ENCODE measurements at places on chromosomes 11 and 22.

GRCh38 chr22:38032681-38033521 lies 24.3 kb upstream of the PICK1 start:
- H3K4me1 ChIP-seq, result no peaks in the 10 kb centered on the region
- peaks cover 6% of the 10 kb centered on the region for H3K27me3 ChIP-seq
- H3K4me3 ChIP-seq, result no peak overlapping the region

GRCh38 chr11:27412192-27412691 lies 49.2 kb upstream of the CCDC34 start:
- H3K4me3 ChIP-seq, result no peak overlapping the region
- no peaks in the 10 kb centered on the region for H3K4me1 ChIP-seq
- H3K36me3 ChIP-seq, result no peaks in the 10 kb centered on the region
- no peak overlapping the region for H3K27ac ChIP-seq

DNA sequence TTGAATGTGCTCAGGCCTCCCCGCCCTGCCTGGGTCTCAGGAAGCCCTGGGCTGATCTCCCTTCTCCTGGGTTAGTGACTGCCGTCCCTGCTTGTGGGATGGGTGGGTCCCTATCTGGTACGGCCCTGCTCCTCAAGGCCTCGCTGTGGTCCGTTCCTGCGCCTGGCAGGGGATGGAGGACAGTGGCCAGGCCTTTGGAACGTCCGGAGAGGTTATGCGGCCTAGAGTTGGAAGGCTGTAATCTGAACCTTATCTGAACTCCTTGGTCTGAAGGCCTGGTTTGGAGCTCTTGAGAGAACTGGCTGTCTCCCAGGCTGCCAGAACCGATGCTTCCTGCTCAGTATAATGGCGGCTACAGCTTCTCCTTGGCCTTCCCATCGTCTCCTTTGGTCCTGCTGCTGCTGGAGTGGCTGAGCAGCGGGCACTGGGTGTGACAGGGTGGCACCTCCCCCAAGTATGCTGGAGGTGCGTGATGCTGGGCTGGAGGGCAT lies 72.8 kb downstream of the FLI1 start:
- H3K4me1 ChIP-seq, result peaks cover 26% of the 10 kb centered on the region
- H3K36me3 ChIP-seq, result peaks cover 76% of the 10 kb centered on the region
- H3K4me3 ChIP-seq, result no peak overlapping the region
- no peak for DNase-seq
- no peaks in the 10 kb centered on the region for H3K27me3 ChIP-seq

DNA sequence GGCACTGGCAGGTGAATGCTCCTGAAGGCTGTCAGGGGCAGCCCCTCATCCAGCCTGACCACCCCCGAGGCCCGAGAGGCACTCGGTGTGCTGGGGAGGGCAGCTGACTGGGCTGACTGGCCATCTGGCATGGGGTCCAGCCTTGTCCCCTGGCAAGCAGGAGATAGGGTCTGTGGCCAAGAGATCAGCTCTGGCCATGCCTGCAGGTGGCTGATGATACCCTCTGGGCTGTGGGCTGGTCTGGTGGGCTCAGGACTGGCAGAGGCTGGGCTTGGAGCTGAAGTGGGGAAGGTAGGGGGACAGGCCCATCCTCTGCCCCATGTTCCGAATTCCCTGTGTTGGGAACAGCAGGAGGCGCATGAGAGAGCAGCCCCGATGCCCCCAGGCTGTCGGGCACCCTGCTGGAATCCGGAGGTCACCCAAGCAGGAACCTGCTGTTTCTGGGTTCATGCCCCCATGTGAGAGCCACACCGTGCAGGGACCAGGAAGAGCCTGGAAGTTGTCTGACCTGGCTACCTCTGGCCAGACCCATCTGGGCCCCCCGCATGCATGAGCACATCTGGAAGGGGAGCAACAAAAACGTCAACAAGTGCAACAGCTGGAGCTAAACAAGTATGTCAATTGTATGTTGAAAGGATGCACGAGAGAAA lies 527.0 kb downstream of the TBC1D22A start:
- no peaks in the 10 kb centered on the region for H3K4me1 ChIP-seq
- H3K4me3 ChIP-seq, result no peak overlapping the region
- DNase-seq, result no peak
- H3K36me3 ChIP-seq, result no peaks in the 10 kb centered on the region

- H3K27ac ChIP-seq, result no peak overlapping the region
- no peak overlapping the region for H3K4me3 ChIP-seq
- no peak for DNase-seq
- peaks cover 5% of the 10 kb centered on the region for H3K27me3 ChIP-seq
- no peaks in the 10 kb centered on the region for H3K36me3 ChIP-seq
- H3K4me1 ChIP-seq, result peaks cover 4% of the 10 kb centered on the region
Observed at GRCh38 chr11:58003591-58003990, 20.1 kb upstream of the OR9Q1 start.

- no peaks in the 10 kb centered on the region for H3K36me3 ChIP-seq
- no peaks in the 10 kb centered on the region for H3K27me3 ChIP-seq
- DNase-seq, result no peak
- no peak overlapping the region for H3K27ac ChIP-seq
- H3K4me1 ChIP-seq, result peaks cover 6% of the 10 kb centered on the region
Observed at GRCh38 chr11:1508491-1508891, 21.9 kb upstream of the MOB2 start.

DNA sequence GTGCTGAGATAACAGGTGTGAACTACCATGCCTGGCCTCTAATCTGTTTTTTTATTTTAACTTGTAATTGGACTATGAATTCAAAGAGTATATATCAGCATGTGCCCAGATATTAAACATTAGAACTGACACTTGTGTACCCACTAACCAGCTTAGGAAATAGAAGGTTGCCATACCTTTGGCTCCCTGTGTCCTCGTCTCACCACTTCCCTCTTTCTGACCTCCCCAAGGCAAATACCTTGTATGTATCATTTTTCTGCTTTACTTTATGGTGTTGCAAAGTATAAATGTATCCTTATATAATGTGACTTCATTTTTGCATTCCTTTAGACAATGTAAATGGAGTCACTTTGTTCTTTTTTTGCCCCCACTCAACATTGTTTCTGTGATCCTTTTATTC lies 9.1 kb downstream of the PPP6R3 start:
- no peak overlapping the region for H3K27ac ChIP-seq
- H3K36me3 ChIP-seq, result peaks cover 48% of the 10 kb centered on the region
- DNase-seq, result no peak
- H3K4me1 ChIP-seq, result peaks cover 85% of the 10 kb centered on the region
- H3K27me3 ChIP-seq, result no peaks in the 10 kb centered on the region

- no peak for DNase-seq
- no peak overlapping the region for H3K4me3 ChIP-seq
- H3K27ac ChIP-seq, result no peak overlapping the region
- H3K36me3 ChIP-seq, result no peaks in the 10 kb centered on the region
Observed at GRCh38 chr11:63521896-63522295, 14.7 kb upstream of the PLAAT4 start.

GRCh38 chr11:2535673-2536439 lies 91.0 kb downstream of the KCNQ1 start:
- peaks cover 5% of the 10 kb centered on the region for H3K27me3 ChIP-seq
- H3K4me1 ChIP-seq, result peaks cover 14% of the 10 kb centered on the region
- no peak overlapping the region for H3K27ac ChIP-seq
- H3K4me3 ChIP-seq, result no peak overlapping the region
- peak; percentile 15 for DNase-seq

DNA sequence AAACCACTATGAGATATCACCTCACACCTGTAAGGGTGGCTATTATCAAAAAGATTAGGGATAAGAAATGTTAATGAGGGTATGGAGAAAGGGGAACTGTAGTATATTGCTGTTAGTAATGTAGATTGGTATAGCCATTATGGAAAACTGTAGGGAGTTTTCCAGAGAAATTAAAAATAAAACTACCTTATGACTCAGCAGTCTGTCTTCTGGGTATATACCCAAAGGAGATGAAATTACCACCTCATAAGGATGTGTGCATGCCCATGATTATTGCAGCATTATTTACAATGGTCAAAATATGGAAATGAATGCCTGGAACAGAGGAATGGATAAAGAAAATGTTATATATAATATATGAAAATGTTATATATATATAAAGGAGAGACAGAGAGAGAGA lies 303.8 kb downstream of the METTL15 start:
- H3K36me3 ChIP-seq, result no peaks in the 10 kb centered on the region
- DNase-seq, result no peak
- no peak overlapping the region for H3K27ac ChIP-seq

DNA sequence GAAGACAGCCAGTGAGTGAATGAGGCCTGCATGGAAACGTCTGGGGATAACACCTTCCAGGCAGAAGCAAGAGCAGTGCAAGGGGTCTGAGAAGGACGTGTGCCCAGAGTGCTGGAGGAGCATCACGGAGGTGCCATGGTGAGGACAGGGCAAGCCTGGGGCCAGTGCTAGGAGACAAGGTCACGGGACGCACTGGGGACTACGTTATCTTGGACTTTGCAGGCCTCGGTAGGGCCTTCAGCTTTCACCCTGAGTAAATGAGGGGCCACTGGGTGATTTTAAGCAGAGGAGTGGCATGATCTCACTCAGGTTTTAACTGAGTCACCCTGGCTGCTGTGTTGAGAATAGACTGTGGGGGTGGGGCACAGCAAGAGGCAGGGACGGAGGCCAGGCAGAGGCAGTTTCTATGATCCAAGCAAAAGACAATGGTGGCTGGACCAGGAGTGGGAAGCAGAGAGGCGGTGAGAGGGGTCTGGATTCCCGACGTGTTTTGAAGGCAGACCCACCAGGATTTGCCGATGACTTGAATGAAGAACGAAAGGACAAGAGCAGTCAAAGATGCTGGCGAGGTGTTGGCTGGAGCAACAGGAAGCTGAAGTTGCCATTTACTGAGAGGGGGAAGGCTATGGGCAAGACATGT lies 102.7 kb upstream of the PARVA start:
- H3K36me3 ChIP-seq, result no peaks in the 10 kb centered on the region
- H3K27ac ChIP-seq, result no peak overlapping the region
- H3K27me3 ChIP-seq, result no peaks in the 10 kb centered on the region
- H3K4me1 ChIP-seq, result no peaks in the 10 kb centered on the region

DNA sequence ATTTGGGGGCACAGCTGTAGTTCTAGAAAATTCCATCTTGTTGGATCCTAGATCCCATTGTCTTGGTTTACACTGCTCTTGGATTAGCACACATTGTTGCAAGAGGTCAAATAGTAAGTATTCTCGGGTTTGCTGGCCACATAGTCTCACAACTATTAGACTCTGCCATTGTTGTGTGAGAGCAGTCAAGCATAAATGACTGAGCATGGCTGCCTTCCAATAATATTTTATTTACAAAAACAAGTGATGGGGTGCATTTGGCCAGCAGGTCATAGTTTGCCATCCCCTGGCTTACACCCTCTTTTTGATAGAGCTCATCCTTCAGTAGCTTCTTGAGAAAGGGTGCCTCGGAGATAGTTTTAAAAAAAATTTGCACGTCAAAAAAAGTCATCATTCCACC lies 77.9 kb upstream of the ALX4 start:
- no peak overlapping the region for H3K4me3 ChIP-seq
- DNase-seq, result no peak
- no peaks in the 10 kb centered on the region for H3K36me3 ChIP-seq
- no peaks in the 10 kb centered on the region for H3K4me1 ChIP-seq

DNA sequence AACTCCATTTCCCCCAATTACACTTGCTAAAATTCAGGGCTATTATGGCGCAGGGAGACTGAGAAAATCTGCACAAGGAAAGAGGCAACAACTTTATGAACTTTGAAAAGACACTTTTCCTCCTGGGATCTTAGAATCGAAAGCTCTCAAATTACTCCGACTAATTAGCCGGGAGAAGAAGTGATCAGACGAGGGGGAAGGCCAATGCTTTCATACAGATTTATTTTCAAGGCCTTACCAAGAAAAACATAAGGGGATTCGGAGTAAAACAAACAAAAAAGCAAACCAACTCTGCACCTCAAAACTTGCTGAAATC lies 1.6 kb downstream of the PAX6 start:
- peak overlapping the region; percentile 1 for H3K27ac ChIP-seq
- DNase-seq, result no peak
- H3K4me1 ChIP-seq, result peaks cover 34% of the 10 kb centered on the region
- H3K27me3 ChIP-seq, result peaks cover 100% of the 10 kb centered on the region

DNA sequence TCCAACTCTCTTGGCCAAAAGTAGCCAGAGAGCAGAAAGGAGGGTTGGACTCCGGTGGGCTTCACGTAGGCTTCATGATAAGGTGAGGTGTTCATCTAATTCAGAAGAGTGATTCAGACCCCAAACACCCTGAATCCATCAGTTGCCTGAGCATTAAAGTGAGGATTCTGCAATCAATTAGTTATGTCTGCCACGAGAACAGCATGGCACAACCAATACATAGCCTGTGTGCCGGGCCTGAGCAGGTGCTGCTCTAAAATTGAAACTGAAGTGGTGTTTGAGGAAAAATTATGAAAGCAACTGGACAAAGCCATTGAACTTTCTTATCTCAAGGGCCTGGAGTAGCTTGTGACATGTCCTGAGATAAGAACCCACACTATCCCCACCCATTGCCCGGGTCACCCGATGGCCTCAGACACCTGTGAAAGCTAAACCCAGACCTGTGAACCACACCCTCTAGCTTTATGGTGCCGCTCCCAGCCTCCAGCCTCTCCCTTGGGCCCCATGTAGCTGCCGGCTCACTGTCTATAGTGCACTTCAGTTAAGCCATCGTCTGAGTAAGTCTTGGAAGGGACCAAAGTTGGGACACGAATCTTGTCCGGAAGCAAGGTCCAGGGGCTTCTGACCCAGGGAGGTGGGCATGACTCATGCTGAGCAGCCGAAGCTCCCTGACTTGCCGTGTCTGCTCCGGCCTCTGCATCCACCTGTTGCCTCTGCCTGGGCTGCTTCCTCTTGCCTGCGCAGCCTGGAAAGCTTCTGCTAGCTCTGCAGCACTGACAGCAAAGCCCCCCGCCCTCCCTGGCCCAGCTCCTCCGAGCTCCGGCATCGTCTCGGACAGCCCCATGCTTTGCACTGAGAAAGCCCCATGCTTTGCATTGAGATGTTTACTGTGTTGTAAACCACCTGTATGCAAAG lies 5.7 kb upstream of the MYEOV start:
- no peaks in the 10 kb centered on the region for H3K36me3 ChIP-seq
- DNase-seq, result no peak
- H3K27me3 ChIP-seq, result peaks cover 14% of the 10 kb centered on the region
- no peak overlapping the region for H3K4me3 ChIP-seq
- no peaks in the 10 kb centered on the region for H3K4me1 ChIP-seq
- no peak overlapping the region for H3K27ac ChIP-seq

- no peak overlapping the region for H3K4me3 ChIP-seq
- H3K36me3 ChIP-seq, result peaks cover 7% of the 10 kb centered on the region
Observed at GRCh38 chr11:225734-226453, 10.2 kb downstream of the SIRT3 start.

DNA sequence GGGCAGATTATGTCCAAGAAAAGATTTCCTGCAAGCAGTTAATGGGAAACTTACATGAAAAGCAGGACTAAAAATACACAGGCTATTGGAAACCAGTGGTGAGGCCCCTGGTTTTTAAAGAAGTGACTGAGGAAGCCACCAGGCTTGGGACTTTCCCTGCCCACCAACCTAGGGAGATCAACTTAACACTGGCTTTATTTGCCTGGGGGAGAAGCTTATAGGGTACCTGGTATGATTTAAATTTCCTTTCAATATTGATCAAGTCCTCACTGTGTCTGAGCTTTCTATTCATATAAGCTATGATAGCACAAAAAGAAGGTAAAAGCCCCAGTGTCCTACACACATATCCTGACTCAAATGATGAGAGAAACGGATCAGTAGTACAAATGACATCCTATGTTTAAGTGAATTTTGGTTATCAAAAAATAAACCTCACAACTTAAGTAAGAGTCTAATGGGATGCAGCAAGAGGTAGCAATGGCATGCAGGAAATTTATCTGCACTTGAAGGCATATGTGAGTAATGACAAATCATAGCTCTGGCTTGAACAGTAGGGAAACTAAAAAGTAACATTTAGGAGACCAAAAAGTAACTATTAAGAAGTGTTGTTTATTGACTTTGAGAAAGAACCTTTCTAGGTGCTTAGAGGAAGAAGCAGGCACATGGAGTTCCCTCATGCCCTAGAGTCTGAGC lies 85.3 kb downstream of the GAB2 start:
- H3K27ac ChIP-seq, result peak overlapping the region; percentile 9
- no peak overlapping the region for H3K4me3 ChIP-seq
- peaks cover 32% of the 10 kb centered on the region for H3K4me1 ChIP-seq
- DNase-seq, result no peak
- no peaks in the 10 kb centered on the region for H3K27me3 ChIP-seq
